ENCODE measurements at places on chromosomes 13 and 19. TPM values are rescaled to one million over a fixed set of nuclear protein-coding genes. Genes with fewer than 3 reads are reported as not detected.

The NXNL1 gene
- 0.60 TPM for total RNA-seq

The CADM4 gene
- 9.0 TPM for total RNA-seq

The ZNF256 gene
- total RNA-seq = 13.4 TPM

The ADGRE3 gene
- 0.59 TPM for total RNA-seq

The IGLON5 gene
- not detected for total RNA-seq

The CYP2B6 gene
- not detected for total RNA-seq

The ZBTB45 gene
- 10.0 TPM for total RNA-seq

The POSTN gene
- 22.9 TPM for total RNA-seq

The MYH14 gene
- 65.7 TPM for total RNA-seq

The ZNF584 gene
- total RNA-seq = 16.9 TPM

The OR7C1 gene
- not detected for total RNA-seq

The NUFIP1 gene
- total RNA-seq = 4.2 TPM

The MTUS2 gene
- total RNA-seq = 67.1 TPM

The DKKL1 gene
- total RNA-seq = not detected

The KLK14 gene
- 0.64 TPM for total RNA-seq

The CNN1 gene
- total RNA-seq = 979 TPM

The NLRP5 gene
- total RNA-seq = not detected

The ELSPBP1 gene
- total RNA-seq = not detected

The SIGLEC5 gene
- total RNA-seq = not detected

The PSG6 gene
- total RNA-seq = not detected

The ARRDC5 gene
- not detected for total RNA-seq

All from heart left ventricle (tissue), 16 donors.